ENCODE measurements at places on chromosomes 6 and 20.

GRCh38 chr6:155400654-155400965 is 55.0 kb downstream of the NOX3 start:
- DNase-seq: no peak

GRCh38 chr20:18176318-18176785 is 38.7 kb downstream of the KAT14 start:
- DNase-seq: no peak

DNA sequence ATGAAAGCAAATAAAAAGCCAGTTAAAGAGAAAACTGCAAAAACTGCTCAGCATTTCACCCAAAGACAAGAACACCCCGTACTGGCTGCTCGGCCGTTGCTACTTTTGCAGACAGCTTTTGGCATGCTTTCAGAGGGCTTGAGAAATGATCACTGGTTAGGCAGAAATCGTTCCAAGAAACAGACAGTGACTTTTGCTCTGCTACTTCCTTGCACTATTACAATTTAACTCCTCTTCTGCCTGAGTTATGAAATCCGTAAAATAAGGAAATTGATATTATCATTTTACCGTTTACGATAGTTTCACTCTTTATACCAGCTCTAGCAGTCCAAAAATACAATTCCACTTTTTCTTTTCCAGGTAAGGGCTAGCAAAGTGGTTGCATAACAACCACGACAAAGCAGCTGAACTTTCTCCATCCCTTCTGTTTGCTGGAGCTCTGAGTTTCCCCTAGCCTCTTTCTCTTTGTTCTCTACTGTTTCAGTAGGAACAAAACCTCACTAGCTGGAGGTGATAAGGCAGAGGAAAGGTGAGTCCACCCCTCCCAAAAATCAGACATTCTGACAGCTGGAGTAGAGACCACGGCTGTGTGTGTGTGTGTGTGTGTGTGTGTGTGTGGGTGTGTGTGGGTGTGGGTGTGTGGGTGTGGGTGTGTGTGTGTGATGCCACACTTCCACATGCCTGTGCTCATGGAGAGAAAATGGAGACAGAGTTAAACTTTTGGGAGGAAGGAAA is 191.8 kb upstream of the RREB1 start:
- DNase-seq: no peak

DNA sequence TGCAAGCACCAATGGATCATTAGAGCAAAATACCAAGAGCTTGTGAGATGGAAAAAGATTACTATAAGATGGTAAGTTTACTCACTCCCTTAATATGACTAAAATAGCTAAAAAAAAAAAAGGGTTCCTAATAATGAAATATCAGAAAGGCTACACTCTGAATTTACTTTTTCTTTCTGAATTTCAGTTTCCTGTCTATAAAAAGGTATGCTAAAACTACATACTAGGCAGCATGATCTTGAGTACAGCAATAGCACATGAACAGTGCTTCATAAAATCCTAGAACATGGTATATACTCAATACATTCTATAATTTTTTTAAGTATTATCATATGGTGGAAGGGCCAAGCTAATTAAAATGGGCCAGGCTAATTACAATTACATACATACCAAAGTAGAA is 24.0 kb upstream of the FAM135A start:
- DNase-seq: no peak

- no peak for DNase-seq
These were observed 95.5 kb downstream of the ZFP64 start for GRCh38 chr20:52096117-52096516.

DNA sequence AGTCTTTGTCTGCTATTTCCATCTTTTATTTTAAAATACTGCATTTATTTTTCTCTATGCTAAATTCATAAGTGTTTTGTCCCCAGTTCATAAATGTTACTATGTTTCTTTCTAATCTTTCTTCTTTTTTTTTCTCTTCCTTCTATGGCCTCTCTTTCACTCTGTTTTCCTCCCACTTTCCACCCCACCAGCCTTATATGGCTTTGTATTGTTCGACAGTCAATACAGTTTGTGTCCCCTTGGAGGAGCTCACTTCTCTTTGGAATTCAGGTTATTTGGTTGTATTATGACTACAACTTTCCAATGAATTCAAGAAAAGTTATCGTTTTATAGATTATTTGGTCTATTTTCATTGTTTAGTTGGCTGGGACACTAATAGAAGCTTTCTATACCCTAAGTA is 393.5 kb downstream of the NKAIN2 start:
- DNase-seq: no peak

DNA sequence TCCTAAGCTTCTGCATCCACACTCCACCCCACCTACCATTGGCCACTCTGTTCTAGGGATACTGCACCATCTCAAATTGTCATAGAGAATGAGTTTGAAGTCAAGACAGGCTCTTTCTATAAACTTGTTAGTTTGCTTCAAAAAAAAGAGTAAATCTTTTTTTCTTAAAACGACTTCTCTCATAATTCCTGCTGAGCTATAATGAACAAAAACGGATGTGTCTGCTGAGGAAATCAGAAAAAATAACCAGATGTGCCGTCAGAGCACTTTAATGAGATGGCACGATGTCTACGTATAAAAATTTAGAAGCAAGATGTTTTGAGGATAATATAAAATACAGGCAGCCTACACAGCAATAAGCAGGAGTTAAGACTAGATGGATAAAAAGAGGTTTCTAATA is 24.0 kb upstream of the DDO start:
- no peak for DNase-seq

DNA sequence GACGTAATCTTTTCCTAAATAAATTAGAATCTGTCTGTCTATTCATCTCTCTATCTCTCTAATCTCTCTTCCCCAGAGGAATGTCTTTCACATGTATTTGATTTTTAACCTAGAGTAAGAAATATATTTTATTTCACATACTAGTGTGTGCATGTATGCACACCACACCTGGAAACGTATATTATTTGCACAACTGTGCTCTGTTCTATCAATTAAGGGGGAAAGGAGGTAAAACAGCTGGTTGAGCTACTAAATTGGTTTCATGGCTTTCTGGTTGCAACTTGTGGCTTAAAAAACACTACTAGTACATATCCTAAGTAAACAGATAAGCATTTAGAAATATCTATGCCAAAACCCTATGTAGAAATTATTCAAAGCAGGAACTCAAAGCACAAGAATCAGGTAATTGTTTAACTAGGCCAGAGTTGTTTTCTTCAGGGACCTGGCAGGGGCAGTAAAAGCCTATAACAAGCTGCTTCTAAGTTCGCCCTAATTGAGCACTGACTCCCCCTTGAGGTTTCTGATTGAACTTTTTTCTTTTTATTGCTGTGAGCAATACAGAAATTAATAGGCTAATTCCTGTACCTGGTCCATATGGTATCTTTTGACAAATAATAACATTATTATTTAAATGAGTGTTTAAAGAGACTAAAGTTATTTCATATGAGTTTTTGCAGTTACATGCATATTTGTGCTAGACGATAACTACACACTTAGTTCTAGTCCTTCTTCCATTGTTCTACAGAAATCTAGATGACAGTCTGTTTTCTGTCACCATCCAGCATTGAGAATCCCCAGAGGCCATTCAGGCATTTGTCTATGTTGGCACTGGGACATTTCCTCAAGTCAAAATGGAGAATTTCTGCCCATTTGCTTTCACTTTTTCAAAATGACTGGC is 88.6 kb downstream of the MCHR2 start:
- no peak for DNase-seq

- no peak for DNase-seq
These were observed 46.2 kb upstream of the ARMH2 start for GRCh38 chr6:24844903-24845302.

DNA sequence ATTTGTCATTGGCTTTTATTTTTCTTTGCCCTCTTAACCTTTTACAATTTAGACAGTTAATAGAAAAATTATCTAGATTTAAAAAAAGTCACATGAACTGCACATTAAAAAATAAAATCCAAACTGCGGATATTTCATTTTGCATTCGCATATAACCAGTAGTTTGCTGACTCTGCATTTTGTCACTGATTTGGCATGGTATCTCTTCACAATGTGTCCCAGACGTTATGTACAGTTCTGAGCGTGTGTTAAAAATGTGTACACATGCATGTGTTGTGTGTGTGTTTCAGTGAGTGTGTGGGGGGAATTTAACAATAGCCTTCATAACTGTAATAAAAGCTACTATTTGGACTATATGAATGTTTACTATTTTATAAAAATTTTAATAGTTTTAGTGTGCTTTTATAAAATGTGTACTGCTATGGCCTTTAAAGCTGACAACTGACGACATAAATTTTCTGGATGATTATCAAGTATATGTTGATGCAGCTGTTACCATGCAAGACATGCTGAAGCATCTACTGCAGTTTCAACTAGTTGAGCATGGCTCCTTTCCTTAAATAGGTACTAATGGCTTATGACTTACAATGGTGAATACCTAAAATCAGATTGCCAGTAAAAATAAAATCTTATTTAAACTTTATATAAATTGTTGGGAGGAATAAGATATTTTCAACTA is 67.7 kb downstream of the HMGCLL1 start:
- no peak for DNase-seq

DNA sequence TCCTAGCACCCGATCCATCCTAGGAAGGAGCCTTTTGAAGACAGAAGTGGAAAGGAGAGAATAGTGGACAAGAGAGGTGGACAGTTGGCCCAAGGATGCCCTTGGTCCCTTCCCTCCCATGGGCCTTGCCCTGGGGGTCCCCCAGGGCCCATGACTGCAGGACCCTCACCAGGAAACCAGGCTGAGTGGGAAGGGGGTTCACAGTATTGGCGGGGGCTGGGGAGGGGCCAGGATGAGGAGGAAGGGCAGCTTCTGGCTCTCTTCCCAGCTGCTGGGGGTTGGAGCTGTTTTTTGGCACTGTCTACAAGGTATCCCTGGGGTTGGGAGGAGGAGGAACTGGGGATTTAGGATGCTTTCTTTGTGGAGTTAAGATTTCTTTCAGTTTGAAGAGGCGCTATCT is 4.0 kb upstream of the DSN1 start:
- no peak for DNase-seq

DNA sequence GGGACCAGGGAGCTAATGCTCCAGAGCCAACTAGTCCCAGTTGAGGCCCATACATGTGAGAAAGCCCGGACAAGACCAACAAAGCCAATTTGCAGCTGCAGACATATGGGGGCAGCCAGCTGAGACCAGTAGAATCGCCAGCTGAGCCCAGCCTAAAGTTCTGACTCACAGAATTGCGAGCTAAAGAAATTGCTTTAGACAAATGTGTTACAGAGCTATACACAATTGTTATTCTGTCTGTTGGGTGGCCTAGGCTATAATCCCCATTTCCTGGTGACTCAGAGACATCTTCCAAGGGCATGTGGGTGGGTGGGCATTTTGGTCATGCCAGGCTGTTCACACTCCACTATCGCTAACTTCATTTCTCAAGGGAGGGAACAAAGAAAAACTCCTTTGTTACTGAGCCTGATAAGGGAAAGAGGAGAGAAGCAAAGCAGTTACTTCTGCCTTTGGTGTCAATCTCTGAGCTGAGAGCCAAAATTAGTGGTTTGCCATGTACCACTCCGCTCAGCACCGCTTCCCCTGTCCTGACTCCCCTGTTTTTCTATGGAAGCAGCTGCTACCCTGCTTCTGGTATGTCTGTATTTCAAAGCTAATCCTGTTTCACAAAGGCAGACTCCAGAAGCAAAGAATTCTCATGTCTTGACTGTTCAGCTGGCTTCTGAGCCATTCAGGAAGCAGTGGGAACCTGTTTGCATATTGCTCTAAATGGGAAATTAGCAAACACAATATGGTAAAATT is 26.1 kb downstream of the SCP2D1 start:
- DNase-seq: no peak

DNA sequence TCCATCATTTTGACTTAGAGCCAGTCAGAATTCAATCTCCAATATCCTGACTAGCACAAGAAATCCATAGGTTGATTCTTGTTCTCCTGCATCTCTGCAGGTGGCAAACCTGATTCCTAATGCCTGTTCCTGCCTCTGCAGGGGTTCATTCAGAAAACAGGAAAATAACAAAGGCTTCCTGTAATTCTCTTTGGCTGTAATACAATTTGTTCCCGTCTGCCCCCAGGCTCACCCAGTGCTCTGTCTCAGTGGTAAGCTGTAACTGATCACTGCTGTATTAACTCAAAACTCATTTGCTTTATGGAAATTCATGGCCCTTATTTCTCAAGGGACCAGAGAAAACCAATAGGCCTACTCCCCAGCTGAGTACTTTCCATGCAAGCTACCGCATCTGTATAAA is 88.6 kb downstream of the OPRM1 start:
- no peak for DNase-seq

Data from stimulated activated CD4-positive, alpha-beta T cell treated with anti-CD3 and anti-CD28 coated beads, Interleukin-4, amount 100 ng/mL, for 1 hour (primary cell).